ENCODE measurements at places on chromosomes 2 and 18.

DNA sequence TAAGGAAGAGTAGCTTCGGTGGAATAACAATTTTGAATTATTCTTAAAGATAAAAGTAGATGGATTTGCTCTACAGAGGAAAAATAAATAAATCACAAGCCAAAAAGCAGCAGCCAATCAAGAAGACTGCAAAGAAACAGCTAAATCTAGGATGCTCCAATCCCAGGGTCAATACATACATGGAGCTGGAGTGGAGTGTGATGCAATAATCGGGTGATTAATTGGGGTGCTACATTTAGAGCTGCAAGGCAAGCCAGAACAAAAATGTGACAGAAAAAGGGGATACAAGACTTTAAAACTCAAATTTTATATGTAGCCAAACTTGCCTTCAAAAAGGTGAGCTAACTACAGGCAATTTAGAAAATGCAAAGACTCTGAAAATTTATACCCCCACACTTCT lies 215.8 kb downstream of the TCF4 start:
- DNase-seq: no peak

- no peak for DNase-seq
Observed at GRCh38 chr2:186918495-186918894, 69.5 kb upstream of the ZSWIM2 start.

DNA sequence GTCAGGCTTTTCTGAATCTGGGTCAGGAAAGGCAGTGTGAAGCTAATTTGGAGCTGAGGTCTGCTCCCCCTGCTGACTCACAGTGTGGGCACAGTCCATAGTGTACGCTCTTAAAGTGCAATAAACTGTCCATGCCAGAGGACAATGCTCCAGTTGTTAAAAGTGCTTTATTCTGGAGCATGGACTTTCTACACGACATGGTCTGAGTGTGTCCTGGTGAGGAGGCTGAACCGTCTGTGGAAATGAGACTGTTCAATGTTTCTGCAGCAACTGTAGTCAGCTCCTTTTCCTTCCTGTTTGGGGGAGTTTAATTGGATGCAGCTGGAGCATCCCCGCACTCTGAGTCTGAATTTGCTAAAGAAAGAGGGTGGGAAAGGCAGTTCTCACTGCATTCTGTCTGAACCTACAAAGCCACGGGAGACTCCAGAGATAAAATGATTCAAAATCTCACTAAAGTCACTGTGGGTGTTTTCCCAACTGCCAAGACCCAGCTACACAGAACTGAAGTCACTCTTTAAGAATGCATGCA lies 110.2 kb upstream of the TRIB2 start:
- no peak for DNase-seq

DNA sequence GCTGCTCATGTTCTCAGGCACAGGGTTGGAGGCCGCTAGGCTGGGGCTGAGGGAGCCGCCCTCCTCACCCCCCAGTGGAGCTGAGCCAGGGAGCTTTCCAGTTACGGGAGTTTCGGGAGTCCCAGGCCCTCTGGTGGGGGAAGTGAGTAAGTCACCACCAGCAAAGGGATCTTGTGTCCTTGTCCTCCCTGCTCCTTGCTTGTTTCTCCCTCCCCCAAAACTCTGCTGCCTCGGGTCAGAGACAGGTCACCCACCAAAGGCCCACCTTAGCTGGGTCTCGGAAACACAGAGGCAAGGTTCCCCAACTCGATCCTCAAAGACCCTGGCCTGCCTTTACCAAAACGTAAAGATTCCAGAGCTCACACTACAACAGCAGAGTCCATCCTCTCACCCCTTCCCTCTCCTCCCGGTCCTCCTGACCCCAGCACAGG lies 60.5 kb upstream of the POMC start:
- DNase-seq: peak; percentile 90

GRCh38 chr2:15498554-15498953 lies 62.6 kb downstream of the NBAS start:
- DNase-seq: no peak

Data from OCI-M1 (cell line).